Hematopoietic multipotent progenitor cell treated with erythropoietin and hydrocortisone succinate and interleukin-3 and kit ligand, for 17 days (in vitro differentiated cells): ENCODE measurements at places on chromosomes 3 and 15.

DNA sequence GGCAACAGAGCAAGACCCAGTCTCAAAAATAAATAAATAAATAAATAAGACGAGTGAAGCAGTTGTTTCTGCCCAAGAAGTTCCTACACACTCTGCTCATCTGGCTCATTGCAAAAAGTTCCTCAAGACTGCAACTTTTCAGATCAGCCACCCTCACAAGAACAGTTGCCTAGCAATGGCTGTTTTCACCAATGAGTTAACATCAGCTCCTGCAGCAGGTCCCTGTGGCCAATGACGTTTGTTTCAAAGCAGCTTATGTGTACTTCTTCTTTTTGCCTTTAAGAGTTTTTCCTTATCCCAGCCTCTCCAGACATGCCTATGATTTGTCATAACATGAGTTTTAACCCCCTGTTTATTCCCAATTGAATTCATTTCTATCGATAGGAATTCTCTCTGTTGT, 118.4 kb upstream of the SPRED1 start:
- no peak for DNase-seq

DNA sequence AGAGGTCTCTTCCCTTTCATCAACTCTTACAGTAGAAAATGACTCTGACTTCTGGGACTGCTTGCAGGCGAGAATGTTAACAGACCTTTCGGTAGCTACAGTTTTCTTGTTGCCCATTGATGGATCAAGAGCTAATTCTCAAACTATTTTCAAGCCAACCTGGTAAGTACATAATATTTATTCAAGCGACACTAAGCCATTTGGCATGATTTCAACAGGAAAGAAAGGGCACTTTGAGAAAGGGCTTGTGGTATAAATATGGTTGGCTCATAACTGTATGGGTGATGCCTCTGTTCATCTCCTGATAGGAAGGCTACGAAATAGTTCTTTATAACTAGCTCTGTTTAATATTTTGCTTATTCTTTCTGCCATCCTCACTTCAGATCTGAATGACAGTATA, 196.2 kb upstream of the CNTN4 start:
- DNase-seq, result no peak

DNA sequence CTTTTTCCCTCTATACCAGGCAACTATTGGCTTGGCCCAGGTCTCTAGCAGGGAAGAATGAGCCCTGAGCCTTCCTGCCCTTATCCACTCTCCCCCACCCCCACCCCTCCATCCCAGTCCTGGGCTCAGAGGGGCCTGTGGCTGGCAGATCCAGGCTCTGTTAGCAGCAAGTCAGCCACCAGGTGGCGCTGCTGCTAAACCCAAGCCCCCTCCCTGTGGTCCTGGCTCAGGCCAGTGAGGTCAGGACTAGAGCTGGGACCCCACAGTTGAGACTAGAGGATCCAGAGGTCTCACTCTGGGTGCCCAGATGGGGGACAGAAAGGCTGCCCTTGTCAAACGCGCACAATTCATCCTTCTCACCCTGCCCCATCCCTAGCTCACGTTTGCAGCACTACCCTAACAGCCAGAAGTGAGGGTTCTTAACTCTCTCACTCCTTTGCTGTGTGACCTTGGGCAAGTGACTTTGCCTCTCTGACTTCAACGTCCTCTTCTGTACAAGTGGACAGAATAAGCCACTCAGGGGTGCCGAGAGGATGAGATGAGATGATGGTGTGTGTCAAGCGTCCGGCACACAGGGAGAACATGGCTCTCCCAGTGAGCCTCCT, 46.8 kb upstream of the SLC6A1 start:
- peak; percentile 48 for DNase-seq

DNA sequence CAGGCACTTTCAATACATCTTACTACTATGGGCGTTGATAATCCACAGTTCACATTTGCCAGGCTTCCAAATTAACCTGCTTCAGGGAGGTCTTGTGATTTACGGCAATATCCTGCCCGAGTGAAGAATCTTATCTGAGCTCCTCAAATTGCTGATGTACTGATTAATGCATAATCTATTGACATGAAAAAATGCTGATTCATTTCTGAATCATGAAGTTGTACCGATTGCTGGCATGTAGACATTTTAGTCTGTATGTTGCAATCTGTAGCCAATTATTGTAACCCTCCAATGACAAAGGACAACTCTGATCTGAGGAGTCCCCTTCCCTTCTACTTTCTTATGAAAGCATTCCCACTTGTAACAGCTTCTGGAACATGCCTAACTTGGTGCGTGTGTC, 97.2 kb downstream of the SEC22A start:
- no peak for DNase-seq

DNA sequence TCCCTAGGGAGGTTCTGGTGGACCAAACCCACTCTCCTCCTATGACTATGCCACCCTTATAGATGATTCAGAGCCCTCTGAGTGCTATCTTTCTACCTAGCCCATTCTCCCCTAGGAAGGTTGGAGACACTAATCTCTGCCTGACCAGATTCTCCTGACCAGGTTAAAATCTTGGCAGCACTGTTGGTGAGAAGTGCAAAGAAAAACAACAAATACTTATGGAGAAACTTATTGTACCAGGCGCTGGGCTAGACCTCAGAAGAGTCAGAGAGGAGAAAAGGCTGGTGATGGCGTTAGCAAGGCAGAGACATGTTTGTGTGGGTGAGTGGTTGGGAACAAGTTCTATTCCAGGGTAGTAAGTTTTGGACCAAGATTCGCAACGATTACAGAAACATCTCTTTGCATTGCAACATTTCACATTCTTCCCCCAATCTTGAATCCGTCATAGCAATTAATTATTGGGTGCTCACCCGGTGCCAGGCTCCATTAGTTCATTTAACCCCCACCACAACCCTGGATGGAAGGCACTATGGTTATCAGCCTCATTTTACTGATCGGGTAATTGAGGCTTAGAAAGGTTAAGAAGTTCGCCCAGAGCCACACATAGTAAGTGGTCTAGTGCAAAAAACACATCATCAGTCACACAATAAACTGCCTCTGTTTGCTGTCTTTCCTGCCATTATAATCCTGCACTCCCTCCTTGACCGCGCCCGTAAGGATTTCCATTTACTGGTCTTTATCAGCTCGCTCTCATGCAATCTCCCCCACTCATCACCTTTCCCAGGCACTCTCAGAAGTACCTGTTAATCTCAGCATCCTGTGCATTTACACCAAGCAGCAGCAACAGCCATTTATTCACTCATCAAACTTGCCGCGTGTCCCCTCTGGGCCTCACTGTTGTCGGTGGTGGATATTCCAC, 655 bp upstream of the TSPAN3 start:
- DNase-seq, result no peak
